ENCODE measurements at places on chromosomes 7 and 10. TPM values are rescaled to one million over a fixed set of nuclear protein-coding genes. Genes with fewer than 3 reads are reported as not detected.

Gene NPY
- total RNA-seq = not detected

Gene DNAJC12
- total RNA-seq = 60.5 TPM

Gene DDC
- 1.2 TPM for total RNA-seq

Gene EGR2
- total RNA-seq = 0.26 TPM

Gene DNAH11
- 0.21 TPM for total RNA-seq

Gene BTBD16
- total RNA-seq = 0.58 TPM

Gene AUTS2
- total RNA-seq = 4.6 TPM

Gene CRYGN
- total RNA-seq = not detected

Gene CLCN1
- total RNA-seq = not detected

Gene VSTM2A
- total RNA-seq = not detected

Gene ARMS2
- total RNA-seq = not detected

Gene GTF2IRD2
- 7.7 TPM for total RNA-seq

Gene PLXDC2
- not detected for total RNA-seq

Gene HOGA1
- total RNA-seq = 1.7 TPM

Gene PLAC9
- total RNA-seq = not detected

Measured in A549 treated with ZK216348 at 1 μM for 4 hours (cell line).